NCI-H524 (cell line): ENCODE measurements at places on chromosomes 1 and 21.

DNA sequence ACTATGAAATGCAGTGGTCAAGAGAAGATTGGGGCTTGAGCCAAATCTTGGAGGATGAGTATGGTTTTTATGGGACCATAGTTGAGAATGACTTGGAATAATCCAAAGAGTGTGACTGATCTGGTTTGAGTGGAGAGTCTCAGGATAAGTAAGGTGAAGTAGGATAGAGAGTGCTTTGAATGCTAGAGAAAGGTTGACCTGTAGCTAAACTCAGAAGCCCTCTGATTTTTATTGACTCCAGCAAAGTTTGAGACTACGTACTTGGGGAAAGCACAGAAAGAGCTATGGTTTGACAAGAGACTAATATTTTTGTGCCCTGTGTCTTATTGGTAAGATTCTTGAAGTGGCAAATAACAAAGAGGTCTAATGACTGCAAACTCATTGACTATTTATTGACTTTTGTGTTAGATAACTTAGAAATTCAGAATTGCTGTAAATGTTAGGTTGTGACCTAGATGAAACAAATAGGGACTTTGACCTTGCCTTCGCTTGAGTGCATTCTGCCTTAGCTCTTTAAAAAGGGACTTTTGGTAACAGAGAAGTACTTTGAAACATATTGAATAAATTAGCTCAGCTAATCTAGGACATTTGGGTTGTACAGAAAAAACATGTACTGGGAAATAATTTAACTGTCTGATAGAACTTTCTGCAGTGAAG is 35.1 kb downstream of the UAP1 start:
- DNase-seq: no peak

DNA sequence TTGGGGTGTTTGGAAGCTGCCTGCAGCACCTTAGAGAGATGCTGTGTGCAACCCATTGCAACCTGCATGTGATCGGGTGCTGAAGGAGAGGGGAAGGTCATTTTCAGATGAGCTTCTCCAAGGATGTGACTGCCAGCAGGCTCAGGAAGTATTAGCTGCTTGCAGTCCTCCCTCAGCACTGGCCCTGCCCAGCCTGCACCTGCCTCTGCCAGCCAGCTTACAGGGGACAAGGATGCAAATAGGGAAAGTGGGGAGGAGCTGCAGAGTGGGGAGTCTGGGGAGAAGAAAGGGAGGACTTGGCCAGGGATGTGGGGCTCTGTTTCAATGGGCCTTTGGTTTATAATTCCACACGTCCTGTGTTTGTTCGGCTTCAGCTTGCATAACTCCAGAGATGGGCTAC is 254.5 kb downstream of the RRAGC start:
- DNase-seq: no peak

DNA sequence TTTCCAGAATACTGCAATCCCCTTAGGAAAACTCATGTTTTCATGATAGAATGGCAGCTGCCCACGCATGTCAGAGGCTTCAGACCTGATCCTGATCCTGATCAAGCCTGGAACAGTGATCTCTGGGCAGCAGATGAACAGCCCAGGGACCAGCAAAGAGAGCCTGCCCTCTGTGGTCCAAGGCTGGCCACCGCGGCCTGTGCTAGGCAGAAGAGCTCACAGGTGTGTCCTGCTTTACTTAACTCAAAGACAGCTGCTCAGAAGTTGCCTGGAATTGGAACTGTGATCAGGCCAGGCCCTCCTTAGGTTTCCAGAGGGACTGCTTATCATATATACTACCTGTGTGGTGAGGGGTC is 21.2 kb upstream of the BCAR3 start:
- no peak for DNase-seq

DNA sequence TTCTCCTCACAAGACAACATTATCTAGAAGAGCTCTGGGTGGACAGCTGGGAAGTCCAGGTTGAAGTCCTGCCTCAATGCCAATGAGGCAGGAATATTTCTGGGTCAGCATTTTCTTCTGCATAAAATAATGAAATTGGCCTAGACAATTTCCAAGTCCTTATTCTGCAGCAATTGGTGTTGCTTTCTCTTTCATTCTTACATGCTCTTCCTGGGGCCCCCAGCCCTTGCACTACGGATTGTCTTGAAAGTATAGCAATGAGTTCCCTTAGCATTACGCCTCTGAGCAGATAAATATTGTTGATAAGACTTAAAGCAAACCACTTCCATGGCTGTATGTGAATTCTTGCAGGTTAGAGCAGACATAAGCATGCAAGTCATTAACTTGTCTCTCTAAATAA is 188.5 kb downstream of the TGFBR3 start:
- no peak for DNase-seq

DNA sequence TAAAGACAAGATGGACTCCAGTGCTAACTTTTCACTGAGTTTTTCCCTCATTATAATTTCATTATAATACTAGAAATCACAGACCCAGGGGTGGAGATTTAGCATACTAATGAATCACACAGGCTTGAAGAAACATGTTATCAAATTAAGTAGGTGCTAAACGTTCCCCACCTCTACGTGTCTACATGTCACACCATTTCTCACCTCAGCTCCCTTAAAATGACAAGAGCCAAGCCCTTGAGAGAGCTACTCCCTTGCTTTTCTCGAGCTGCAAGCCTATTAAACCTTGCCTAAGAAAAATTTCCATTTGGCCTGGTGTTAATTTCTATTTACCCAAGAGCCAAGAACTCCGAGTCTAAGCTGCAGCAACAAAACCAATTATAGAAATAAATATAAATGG is 396.3 kb upstream of the NEGR1 start:
- no peak for DNase-seq

GRCh38 chr1:26345718-26346117 is 8.2 kb downstream of the CRYBG2 start:
- no peak for DNase-seq

- no peak for DNase-seq
Observed at GRCh38 chr1:117886101-117886795, 43.2 kb downstream of the GDAP2 start.
